CD4-positive, alpha-beta memory T cell (primary cell): ENCODE measurements at places on chromosomes 7 and 10. TPM values are rescaled to one million over a fixed set of nuclear protein-coding genes. Genes with fewer than 3 reads are reported as not detected.

The ATRNL1 gene
- not detected for total RNA-seq

The PHKG1 gene
- 2.9 TPM for total RNA-seq

The MYPN gene
- not detected for total RNA-seq

- no peak for DNase-seq
Observed at GRCh38 chr7:45699726-45700390, 125.7 kb downstream of the ADCY1 start.

DNA sequence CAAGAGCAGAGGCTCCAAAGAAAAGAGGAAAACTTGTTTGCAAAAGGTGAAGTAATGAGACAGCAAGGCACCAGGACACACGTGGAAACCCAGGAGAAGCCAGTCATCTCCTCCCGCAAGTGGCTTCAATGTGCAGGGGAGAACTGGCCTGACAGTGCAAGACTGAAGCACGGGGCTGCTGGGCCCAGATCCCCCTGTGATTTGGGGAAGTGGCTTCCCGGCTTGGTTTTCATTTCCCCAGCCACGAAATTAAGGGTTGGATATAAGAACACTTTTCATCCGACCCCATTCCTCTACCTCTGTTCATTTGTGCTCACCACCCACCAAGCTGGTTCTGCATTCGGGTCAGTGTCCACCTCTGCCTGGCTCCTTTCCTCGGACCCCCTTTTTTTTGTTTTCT lies 306.4 kb downstream of the FGFR2 start:
- DNase-seq, result no peak

DNA sequence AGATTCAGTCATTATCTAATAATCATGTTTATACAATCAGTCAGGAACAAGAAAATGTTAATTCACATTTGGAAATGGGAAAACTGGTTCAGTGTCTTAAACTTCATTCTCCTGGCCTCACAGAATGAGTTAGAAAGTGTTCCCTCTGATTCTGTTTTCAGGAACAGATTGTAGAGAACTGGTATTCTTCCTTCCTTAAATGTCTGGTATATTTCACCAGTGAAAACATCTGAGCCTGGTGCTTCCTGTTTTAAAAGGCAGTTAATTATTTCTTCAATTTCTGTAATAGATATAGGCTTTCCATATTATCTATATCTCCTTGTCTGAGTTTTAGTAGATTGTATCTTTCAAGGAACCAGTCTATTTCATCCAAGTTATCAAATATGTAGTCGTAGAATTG lies 97.1 kb upstream of the TMEM168 start:
- no peak for DNase-seq

GRCh38 chr10:60942788-60943315 lies 1.1 kb downstream of the RHOBTB1 start:
- peak; percentile 31 for DNase-seq

DNA sequence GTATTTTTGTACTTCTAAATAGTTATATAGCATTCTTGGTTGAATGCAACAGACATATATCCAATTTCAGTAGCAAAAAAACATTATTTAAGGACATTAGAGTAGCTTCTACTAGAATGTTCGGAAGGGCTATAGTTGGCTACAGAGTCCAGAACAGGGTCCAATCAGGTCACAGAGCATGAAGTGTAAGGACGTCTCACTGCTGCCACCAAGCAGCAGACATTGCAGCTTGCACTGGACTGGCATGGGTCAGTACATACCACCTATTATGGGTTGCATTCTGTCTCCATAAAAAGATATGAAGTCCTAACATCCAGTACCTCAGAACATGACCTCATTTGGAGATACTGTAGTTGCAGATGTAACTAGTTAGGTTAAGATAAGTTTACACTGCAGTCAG lies 87.3 kb downstream of the LHFPL3 start:
- DNase-seq, result no peak

- no peak for DNase-seq
Observed at GRCh38 chr10:75170215-75170614, 40.4 kb upstream of the VDAC2 start.
